ENCODE measurements at places on chromosomes 5 and 9.

DNA sequence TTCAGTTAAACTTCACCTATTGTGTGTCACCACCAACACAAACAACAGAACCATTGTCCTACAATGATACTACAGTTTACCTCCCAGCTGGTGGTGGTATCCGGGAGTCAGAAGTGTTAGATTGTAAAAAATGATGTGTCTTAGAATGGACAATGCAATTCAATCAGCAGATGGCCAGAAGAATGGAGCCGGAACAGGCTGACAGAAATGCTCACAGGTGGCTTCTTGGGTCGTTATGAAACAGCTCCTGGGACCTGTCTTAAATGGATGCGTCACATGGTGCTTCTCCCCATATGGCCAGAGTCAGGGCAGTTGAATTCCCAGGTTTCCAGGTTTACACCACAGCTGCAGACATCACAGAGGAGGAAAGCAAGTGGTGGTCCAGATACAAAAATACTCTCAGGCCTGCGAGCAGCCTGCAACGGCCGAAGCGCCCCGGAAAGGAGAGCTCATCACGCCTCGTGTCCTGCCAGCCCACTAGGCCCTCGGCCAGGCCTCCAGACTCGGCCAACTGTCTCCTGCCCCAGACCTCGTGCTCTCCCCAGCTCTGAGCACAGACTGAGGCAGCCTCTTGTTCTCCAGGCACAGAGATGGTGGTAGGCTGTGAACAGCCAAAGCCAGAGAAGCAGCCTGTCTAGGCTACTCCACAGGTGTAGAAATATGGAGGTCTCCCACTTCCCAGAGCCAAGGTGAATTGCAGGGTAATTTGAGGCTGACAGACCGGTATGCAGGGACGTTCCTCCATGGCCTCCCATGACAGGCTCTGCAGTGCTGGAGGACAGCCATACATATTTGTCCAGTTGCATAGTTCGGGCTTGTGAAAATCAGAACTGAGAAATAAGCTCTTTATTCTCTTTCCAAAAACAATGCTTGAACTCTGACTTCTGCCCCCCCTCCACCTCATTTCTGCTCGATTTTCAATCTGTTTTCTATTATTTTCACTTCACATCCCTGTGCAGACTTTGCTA lies 98.5 kb upstream of the SPATA31C2 start:
- peak; percentile 22 for DNase-seq

GRCh38 chr5:139065306-139065705 lies 132.9 kb downstream of the SIL1 start:
- no peak for DNase-seq

GRCh38 chr5:165894916-165895315 lies 2389.5 kb downstream of the MAT2B start:
- DNase-seq = no peak

GRCh38 chr9:121317737-121318630 lies 50.0 kb downstream of the GSN start:
- no peak for DNase-seq

DNA sequence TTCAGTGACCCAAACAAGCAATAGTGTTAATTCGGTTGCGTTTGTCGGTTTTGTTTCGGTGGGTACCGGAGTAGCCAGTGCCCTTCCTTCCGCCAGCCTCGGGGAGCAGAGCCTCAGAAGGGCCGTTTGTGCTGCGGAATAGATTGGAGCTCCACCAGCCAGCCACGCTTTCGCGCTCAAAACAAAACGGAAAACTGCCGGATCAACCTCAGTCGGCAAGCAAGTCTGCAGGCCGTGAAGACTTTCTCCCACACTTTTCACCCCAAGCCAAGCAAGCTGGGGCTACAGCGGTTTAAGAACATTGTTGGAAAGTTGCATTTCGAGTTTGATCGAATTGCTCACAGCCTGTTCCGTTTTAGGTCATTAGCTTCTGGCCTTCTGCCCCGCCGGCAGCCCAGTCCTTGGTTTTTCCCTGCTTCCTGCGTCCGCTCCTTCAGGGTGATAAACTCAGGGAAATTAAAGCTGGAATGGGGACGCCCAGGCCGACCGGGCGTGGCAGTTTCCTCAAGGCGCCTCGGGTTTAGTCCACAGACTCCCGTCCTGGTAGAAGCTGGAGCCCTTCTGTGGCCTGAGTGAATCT lies 803 bp upstream of the CCNO start:
- DNase-seq = peak; percentile 35

- DNase-seq = no peak
Observed at GRCh38 chr9:84857211-84857610, 187.7 kb downstream of the NTRK2 start.

DNA sequence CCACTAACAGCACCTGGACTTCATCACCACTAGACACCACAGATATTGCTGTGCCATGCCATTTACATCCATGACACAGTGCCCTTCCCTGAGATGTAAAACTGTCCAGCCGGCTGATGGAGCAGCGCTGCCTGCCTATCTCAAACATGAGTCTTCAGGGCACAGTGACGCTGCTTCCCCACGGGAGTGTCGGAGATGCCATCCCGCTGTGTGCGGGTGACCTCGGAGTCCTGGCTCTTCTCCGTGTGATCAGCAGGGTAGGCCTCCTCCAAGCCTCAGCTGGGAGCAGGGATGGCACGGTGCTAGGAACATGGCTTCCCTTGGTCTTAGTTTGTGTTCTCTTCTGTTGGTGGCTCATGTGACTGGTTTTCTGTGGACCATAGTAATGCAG lies 130.3 kb upstream of the FAM120A start:
- DNase-seq = no peak

All from mucosa of gallbladder (tissue), 1 donor.